OCI-LY7 (cell line): ENCODE measurements at places on chromosomes 16 and 17. TPM values are rescaled to one million over a fixed set of nuclear protein-coding genes. Genes with fewer than 3 reads are reported as not detected.

Gene TANC2
- total RNA-seq = 9.6 and 11.7 TPM in 2 replicates

DNA sequence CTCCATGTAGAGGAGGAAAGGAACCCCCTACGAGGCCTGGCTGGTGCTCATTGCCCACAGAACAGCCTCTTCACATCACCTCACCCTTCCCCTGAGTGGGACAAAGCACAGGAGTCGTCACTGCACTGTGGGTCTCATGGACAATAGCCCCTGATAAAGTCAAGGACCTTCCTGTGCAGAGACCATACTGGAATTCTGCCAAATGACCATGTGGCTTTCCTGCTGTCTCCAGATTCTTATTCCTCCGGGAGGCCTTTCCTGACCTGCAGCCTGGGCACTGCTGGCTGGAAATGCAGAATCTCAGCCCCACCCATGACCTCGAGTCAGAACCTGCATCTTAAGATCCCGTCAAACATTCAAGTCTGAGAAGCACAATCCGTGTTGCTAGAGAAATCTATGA lies 60.5 kb upstream of the ERN1 start:
- no peak for DNase-seq

- no peak for DNase-seq
Observed at GRCh38 chr16:7953360-7953759, 620.7 kb downstream of the RBFOX1 start.

GRCh38 chr16:6977916-6978315 lies 354.7 kb upstream of the RBFOX1 start:
- DNase-seq = no peak

- DNase-seq = no peak
Observed at GRCh38 chr16:51834133-51834532, 683.1 kb upstream of the SALL1 start.

Gene TBC1D26
- total RNA-seq = 0.35 TPM in 1 of 2 replicates, not detected in the other

Gene SLC52A1
- not detected in 2 replicates for total RNA-seq

DNA sequence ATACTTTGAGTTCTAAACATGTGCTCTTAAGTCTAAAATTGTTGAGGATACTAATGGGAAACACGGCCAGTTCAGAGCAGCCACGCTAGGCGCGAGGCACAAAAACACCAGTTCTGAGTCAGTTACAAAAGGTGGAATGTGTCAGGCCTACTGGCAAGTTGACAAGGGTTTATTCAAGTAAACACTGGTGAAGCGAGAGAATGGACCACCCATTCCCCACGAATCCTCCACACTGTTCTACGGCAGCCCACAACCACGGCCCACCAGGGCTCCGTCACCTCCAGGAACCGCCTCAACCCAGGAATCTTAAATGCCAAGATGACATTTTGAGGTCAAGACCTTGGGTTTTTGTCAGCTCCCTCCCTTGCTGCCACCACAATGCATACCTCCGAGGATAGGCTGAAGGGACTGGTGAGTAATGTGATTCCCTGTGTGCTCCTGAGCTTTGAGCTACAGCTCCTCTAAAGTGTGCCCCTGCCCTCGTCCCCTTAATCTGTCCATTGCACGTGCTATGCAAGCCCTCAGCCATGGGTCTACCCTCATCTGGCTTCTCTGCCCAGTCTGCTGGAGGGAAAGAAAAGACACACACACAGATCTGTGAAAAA lies 28.5 kb upstream of the TRAP1 start:
- DNase-seq = no peak

- no peak for DNase-seq
Observed at GRCh38 chr17:54172985-54173316, 350.2 kb downstream of the KIF2B start.

- DNase-seq = no peak
Observed at GRCh38 chr16:56368545-56368944, 56.8 kb downstream of the AMFR start.

- no peak for DNase-seq
Observed at GRCh38 chr17:49634485-49634860, 43.4 kb downstream of the SPOP start.

Gene TBC1D3C
- total RNA-seq = not detected in 2 replicates

DNA sequence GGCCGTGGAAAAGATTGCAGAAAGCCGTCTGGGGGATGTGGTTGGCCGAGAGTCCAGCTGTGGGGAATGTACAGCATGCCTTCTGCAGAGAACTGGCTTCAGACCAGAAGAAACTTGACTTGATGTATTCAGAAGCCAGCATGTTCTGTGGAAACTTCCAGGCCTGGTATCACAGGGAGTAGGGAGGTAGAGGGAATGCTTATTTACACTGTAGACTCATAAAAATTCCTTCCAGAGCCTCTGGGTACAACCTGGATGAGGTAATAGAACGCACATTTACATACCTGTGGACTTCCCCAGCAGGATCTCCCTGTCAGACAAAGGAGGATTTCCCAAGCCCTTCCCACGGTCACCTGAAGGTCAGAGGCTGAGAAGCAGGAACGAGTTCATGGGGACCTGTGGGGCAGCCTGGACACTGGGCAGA lies 11.8 kb upstream of the GAS7 start:
- no peak for DNase-seq

DNA sequence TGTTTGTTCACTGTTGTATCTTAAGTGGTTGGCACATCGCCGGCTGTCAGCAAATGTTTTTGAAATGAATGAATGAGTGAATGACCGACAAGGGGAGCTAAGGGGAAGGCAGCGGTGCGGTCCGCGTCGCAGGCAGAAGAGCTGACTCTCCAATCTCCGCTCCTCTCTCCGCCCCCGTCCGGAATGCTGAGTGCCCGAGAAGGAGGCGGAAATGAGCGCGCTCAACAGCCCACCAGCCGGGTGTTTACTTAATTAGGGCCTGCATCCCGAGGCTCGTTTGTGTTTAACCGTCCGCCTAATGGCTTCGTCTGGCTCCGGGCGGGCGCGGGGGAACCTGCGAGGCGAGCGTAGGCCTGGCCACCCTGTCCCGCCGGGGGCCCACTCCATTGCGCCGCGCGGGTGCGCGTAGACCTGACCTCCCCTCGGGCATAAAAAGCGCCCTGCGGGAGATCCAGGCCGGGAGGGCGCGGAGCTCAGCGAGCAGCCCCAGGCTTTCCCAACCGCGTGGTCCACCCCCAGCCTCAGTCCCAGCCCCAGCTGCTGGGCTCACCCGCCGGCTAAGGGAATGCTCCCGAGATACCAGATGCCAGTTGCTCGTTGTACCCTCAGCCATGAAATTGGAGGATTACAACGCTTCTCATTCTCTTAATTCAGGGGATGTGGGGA lies 2.5 kb upstream of the CDH3 start:
- no peak for DNase-seq

Gene MYH13
- total RNA-seq = not detected in 2 replicates

DNA sequence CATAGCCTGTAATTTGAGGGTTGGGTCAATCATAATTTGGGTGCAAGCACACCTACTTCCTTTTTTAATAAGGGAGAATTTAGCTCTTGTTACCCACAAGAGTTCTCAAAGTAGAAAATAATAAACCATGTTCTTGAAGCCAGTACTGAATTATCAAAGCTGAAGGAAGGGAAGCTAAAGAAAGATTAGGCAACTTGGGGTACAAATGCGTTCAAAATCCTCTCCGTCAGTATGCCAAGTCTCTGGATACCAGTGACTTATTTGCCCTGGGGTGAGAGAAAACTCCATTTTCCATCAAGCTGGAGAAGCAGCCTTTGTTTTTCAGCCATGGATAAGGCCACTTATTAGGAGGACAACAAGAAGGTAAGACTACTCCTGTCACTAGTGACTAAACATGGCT lies 23.5 kb upstream of the DHRS13 start:
- DNase-seq = no peak

Gene KRT40
- not detected in 2 replicates for total RNA-seq

GRCh38 chr17:17139972-17140589 lies 66.1 kb downstream of the PLD6 start:
- DNase-seq = peak; percentile 58

- no peak for DNase-seq
Observed at GRCh38 chr17:13694934-13695333, 93.2 kb upstream of the HS3ST3A1 start.

GRCh38 chr16:72620853-72621252 lies 427.1 kb downstream of the ZFHX3 start:
- no peak for DNase-seq

- no peak for DNase-seq
Observed at GRCh38 chr17:77446940-77447634, 306.3 kb downstream of the SEC14L1 start.

Gene STX1B
- 2.1 and 2.4 TPM in 2 replicates for total RNA-seq

Gene KRTAP4-3
- total RNA-seq = not detected in 2 replicates

Gene BIRC5
- total RNA-seq = 184 and 190 TPM in 2 replicates

Gene TAT
- total RNA-seq = not detected in 2 replicates

Gene DDX52
- 30.6 and 35.2 TPM in 2 replicates for total RNA-seq

- DNase-seq = no peak
Observed at GRCh38 chr17:43517161-43517560, 29.0 kb downstream of the ETV4 start.

- no peak for DNase-seq
Observed at GRCh38 chr17:71200597-71200996, 920.2 kb upstream of the SOX9 start.

DNA sequence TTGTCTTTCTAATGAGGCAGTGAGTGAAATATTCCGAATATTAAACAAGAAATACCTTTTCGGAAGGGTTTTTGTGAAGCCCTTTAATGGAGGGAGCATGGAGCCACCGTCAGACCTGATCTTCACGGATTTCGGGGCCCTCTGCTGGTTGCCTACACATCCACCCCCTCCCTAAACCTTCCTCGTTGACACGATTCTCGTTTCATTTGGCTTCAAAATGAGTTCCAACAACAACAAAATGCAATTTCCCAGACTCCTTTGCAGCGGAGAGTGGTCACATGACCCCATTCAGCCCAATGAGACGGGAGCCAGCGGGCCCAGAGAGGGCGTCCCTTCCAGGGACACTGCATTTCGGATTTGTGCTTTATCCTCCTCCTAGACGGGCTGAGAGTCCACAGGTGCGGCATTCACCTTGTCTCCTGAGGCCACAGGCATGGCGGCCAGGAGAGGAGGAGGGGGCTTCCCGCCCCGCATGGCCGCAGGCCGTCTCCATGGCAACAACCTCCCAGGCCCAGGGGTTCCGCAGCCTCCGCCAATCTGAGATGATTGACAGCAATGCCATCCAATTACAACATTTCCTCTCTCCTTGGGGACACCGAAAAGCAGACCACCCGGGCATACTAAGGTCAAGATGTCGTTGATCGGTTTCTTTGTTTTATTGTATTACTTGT lies 259.8 kb downstream of the C16orf95 start:
- no peak for DNase-seq

DNA sequence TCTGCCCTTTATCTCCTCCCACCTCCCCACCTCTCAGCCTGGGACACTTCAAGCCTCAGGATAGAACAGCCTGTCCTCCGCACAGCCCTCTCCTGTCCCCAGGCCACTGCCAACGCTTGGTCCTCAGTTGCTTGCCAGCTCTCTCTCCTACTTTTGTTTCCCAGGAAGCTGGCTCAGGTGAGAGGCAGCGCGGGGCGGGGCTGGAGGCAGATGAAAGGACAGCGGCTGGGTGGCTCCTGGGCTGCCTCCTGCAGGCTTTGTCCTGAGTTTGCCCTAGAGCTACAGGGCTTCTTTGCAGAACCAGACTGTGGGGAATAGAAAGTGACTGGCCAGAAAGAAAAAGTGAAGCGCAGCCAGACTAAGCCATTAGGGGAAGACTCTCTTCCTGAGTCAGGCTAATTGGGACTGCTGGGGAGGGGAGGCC lies 48.2 kb upstream of the CDC42EP4 start:
- no peak for DNase-seq

Gene KRT222
- not detected in 2 replicates for total RNA-seq
